ENCODE measurements at places on chromosomes 2 and 18.

- no peak for DNase-seq
These were observed 82.4 kb upstream of the PDE1A start for GRCh38 chr2:182509216-182509615.

- peak; percentile 14 for DNase-seq
These were observed 239.0 kb downstream of the PHLPP1 start for GRCh38 chr18:62954366-62954765.

DNA sequence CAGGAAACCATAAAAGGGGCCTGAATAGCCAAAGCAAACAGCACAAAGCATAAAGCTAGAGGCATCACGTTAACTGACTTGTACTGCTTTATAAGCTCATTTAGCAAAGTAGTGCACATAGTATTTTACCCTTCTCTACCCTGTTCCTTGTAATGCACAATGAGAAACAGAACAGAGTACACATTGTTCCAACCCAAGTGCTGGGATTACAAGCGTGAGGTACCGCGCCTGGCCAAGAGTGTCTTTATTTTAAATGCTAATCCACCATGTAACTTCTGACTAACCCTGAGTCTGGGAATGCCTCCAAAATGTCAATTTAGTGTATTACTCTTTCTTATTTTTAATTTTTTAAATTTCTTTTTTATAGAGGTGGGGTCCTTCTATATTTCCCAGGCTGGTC is 46.4 kb upstream of the STON1 start:
- peak; percentile 79 for DNase-seq

- no peak for DNase-seq
These were observed 740.3 kb downstream of the SATB2 start for GRCh38 chr2:198717451-198717850.

GRCh38 chr2:168429988-168430387 is 26.1 kb upstream of the CERS6 start:
- DNase-seq: no peak

DNA sequence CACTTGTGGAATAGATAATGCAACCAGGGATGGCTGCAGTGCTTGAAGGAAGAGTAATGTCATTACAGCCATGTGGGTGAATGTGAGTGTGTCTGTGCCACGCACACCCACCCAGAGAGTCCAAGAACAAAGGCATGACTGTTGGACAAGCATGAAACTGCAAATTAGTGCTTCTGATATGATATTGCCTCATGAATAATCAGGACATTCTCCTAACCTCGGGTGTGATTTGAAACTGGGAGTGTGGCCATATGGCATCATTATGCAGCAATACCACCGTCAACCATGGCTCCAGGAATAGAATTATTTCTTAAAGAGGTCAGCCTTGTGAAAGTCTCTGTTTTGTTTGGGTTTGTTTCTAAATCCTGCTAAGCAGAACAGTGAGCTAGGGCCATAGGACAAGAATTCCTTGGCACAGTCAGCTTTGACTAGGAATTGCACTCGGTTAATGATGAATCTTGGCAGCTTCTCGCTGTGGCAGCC is 678.0 kb upstream of the RAB6C start:
- DNase-seq: no peak

GRCh38 chr2:117321816-117322215 is 492.7 kb upstream of the DDX18 start:
- no peak for DNase-seq

GRCh38 chr2:44825702-44826101 is 115.8 kb upstream of the SIX3 start:
- no peak for DNase-seq

- peak; percentile 96 for DNase-seq
These were observed 141.9 kb upstream of the LGALSL start for GRCh38 chr2:64311948-64312621.

- no peak for DNase-seq
These were observed 414.8 kb upstream of the ID2 start for GRCh38 chr2:8267048-8267447.

DNA sequence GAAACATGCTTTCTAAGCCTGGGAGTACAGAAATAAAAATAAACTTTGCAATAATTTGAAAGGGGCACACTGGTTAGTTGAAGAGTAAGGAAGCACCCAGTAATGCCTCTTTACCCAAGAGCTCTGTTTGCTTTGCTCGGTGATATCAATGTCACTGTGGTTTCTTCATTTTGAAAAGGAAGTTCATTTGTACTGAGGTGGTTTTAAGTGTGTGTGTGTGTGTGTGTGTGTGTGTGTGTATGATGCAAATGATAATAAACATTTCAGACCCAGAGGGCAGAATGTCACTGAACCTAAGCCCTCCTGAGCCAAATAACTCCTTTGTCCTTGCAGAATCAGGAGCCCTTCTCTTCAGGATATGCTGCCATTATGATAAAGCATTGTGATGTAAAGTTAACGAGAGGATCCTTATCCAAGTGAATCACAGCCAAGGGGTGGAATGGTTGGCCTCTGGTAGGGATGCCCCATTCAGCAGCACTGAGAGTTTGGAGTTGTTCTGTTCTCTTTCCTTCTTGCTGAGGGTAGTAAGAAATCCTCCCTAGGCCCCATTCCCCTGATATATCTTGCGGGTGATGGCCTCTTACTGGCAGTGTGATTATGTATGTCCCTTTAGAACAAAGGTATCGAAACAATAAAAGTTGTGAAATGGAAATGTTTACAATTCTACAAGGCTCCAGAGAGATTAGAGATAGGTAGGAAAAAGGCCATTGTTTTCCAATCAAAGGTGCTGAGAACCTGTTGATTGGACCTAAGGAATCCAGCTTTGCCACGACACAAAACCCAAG is 7.6 kb downstream of the ITGA6 start:
- DNase-seq: no peak

GRCh38 chr2:28705751-28706440 is 45.7 kb upstream of the PPP1CB start:
- no peak for DNase-seq

GRCh38 chr2:64250751-64251423 is 106.7 kb upstream of the PELI1 start:
- DNase-seq: no peak

DNA sequence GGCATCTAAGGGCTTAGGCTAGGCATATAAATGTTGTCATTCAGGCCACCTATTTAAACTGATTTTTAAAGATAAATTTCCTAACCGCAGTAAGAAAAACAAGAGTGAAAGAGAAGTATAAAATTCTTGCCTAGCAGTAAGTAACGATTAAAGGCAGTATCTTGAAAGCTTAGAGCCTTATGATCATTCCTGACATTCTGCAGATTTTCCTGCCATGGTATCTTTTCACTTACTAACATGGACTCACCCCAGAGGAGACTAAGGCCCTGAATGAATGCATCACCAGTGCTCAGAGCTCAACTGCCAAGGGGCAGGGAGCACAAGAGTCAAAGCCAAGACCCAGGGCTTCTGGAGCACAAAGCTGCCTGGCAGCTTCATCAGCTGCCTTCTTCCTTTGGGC is 133.1 kb downstream of the GCA start:
- DNase-seq: no peak

GRCh38 chr2:197993363-197993762 is 189.0 kb downstream of the PLCL1 start:
- DNase-seq: no peak

GRCh38 chr18:25560369-25560768 is 208.4 kb upstream of the ZNF521 start:
- DNase-seq: no peak

- no peak for DNase-seq
These were observed 130.8 kb downstream of the NCKAP5 start for GRCh38 chr2:133437492-133437891.

DNA sequence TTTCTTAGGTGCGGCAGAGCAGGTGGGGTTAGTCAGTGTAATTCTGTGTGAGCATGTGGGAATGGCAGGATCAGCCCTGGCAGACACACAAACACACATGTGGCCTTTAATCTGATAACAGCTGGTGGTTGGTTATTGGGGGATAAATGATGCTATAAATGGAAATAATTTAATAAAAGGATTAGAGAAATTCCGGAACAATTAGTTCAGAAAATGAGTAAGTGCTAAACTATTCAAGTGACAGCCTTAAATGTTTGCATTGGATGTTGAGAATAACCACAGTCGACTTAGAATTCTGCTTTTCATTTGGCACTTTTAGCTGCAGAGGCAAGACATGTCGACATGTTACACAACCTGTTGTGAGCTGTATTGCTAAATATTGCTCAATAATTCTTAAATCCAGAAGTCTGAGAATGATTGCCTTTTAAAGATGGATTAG is 7.2 kb downstream of the SMYD1 start:
- DNase-seq: peak; percentile 79
